A673 (cell line): ENCODE measurements at places on chromosomes 16 and 17.

GRCh38 chr16:7938175-7938574, 605.5 kb downstream of the RBFOX1 start:
- DNase-seq: no peak

DNA sequence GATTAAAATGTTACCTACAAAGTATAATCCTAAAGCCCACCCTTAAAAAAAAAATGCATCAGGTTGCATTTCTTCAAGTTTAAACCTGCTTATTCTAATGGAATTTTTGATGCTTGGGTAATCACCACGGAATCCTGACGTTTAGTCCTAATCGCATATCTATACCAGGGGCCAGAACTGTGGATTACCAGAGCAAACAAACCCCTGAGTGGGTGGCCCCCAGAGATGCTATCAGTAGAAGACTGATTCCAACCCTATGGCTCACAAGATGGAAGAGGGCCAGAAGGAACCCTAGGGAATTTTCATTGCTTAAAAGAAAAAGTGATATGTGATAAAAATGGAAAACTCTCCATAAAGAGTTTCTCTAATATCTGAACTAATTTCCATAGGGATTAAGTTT, 152.2 kb upstream of the NOG start:
- peak; percentile 14 for DNase-seq

- DNase-seq: no peak
Measured at GRCh38 chr17:40936976-40937375, 470 bp downstream of the KRT23 start.

- no peak for DNase-seq
Measured at GRCh38 chr16:20218093-20218492, 109.2 kb downstream of the GP2 start.
